CD4-positive, alpha-beta memory T cell (primary cell): ENCODE measurements at places on chromosomes 11 and 22. TPM values are rescaled to one million over a fixed set of nuclear protein-coding genes. Genes with fewer than 3 reads are reported as not detected.

DNA sequence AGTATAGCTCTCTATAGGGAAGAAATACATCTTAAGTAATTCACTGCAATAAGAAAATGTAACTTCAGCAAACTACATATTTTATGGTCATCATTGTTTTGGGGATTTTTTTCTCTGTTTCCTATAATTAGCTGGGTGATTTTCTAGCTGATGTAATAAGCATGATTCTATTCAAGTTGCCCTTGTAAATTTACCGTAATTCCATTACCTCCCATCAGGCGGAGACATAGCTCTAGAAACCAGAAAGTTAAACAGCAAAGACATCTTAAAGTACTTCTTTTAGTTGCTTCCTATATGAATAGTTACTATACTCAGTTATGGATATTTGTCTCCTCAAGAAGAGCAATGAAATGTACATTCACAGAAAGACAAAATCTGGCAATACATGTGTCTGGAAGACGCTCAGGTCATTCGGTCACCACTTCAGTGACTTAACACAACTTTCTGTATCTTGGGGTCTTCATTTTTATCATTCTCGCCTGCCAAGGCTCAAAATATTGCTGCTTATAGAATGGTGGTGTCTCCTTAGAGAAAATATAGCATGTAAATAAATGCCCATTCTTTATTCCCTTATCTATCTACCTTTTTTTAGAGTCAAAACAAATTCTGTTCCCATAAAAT lies 239.9 kb upstream of the ZC3H12C start:
- no peak overlapping the region for H3K4me3 ChIP-seq
- DNase-seq: no peak
- H3K36me3 ChIP-seq: no peaks in the 10 kb centered on the region
- no peaks in the 10 kb centered on the region for H3K4me1 ChIP-seq
- H3K27ac ChIP-seq: no peak overlapping the region
- no peaks in the 10 kb centered on the region for H3K27me3 ChIP-seq

DNA sequence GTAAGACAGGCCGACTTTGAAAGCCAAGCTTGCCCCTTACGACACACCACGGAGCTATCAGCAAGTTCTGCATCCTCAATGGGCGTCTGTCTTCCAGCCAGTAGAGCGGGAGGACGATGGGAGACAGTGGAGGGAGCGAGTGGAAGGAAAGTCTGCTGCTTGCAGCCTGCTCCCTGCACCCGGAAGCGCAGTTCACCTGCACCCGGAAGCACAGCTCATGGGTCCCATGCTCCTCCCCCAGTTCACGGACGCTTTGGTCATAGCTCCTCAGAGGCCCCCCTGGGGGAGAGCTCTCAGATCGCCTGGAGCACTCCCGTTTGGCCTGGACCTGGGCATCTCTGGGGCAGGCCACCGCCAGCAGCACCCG lies 51.3 kb downstream of the FBLN1 start:
- DNase-seq: no peak
- H3K4me1 ChIP-seq: no peaks in the 10 kb centered on the region
- no peaks in the 10 kb centered on the region for H3K36me3 ChIP-seq
- H3K27me3 ChIP-seq: no peaks in the 10 kb centered on the region
- no peak overlapping the region for H3K27ac ChIP-seq

- DNase-seq: peak; percentile 47
- H3K27me3 ChIP-seq: no peaks in the 10 kb centered on the region
- H3K4me1 ChIP-seq: peaks cover 61% of the 10 kb centered on the region
- H3K4me3 ChIP-seq: no peak overlapping the region
- H3K27ac ChIP-seq: no peak overlapping the region
Measured at GRCh38 chr11:47886096-47886495, 37.9 kb upstream of the NUP160 start.

DNA sequence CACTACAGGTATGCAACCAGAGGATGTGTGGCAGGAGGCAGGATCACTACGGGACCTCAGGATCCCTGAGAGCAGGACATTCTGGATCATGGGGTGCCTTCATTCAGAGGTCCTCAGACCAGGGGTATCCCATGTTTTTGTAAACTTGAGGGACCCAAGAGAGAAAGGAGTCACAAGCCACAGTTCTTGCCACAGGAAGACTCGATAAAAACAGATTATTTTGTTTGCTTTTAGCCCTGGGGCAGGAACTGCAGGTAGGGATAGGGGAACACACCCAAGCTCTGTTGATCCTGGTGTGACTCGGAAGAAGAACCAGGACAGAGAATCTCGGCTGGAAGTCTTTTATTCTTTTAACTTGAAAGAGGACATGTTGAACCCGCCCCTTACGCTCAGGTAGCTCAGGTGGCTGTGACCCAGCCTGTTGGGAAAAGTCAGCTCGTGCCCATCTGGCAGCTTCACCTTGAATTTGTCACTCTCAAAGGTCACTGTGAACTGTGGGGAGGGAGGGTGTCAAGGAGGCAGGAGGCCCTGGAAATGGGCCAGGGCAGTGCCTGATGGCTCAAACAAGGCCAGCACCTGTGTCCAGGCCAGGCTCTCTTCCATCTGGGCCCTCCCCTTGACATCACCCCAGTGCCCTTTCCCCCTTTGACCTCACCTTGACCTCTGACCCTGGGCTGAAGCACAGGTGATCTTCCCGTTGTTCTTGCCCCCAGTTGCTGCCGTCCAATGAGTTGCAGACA lies 9.8 kb downstream of the LGALS2 start:
- no peaks in the 10 kb centered on the region for H3K27me3 ChIP-seq
- no peak overlapping the region for H3K4me3 ChIP-seq
- no peak for DNase-seq
- H3K4me1 ChIP-seq: peaks cover 20% of the 10 kb centered on the region
- H3K27ac ChIP-seq: no peak overlapping the region

- H3K4me1 ChIP-seq: no peaks in the 10 kb centered on the region
- H3K4me3 ChIP-seq: no peak overlapping the region
- no peaks in the 10 kb centered on the region for H3K27me3 ChIP-seq
- DNase-seq: no peak
- H3K27ac ChIP-seq: no peak overlapping the region
Measured at GRCh38 chr11:70845591-70846041, 406.8 kb downstream of the SHANK2 start.

- no peaks in the 10 kb centered on the region for H3K36me3 ChIP-seq
- no peaks in the 10 kb centered on the region for H3K4me1 ChIP-seq
- DNase-seq: no peak
- H3K27me3 ChIP-seq: no peaks in the 10 kb centered on the region
- H3K4me3 ChIP-seq: no peak overlapping the region
- no peak overlapping the region for H3K27ac ChIP-seq
Measured at GRCh38 chr11:97229936-97230335, 840.1 kb downstream of the JRKL start.

- no peaks in the 10 kb centered on the region for H3K36me3 ChIP-seq
- no peaks in the 10 kb centered on the region for H3K4me1 ChIP-seq
- no peak overlapping the region for H3K27ac ChIP-seq
Measured at GRCh38 chr11:94525546-94526324, 13.5 kb downstream of the C11orf97 start.

CCDC116 gene
- 0.29 TPM for total RNA-seq

ST14 gene
- total RNA-seq: 0.72 TPM

SGSM1 gene
- total RNA-seq: 3.2 TPM

TRIM49 gene
- total RNA-seq: not detected

OR5A1 gene
- not detected for total RNA-seq

SMTNL1 gene
- total RNA-seq: not detected

VSIG2 gene
- total RNA-seq: 0.55 TPM

TSSK2 gene
- not detected for total RNA-seq
